ENCODE measurements at places on chromosomes 3 and 15. TPM values are rescaled to one million over a fixed set of nuclear protein-coding genes. Genes with fewer than 3 reads are reported as not detected.

The CLDN16 gene
- not detected for total RNA-seq

The TF gene
- not detected for total RNA-seq

The SLC28A2 gene
- total RNA-seq: not detected

The CHST13 gene
- total RNA-seq: not detected

The EHD4 gene
- 19.8 TPM for total RNA-seq

The ST8SIA2 gene
- 12.7 TPM for total RNA-seq

The SNX22 gene
- total RNA-seq: not detected

The TOPBP1 gene
- total RNA-seq: 47.3 TPM

The BCL2A1 gene
- not detected for total RNA-seq

The ROBO2 gene
- total RNA-seq: not detected

The BNC1 gene
- total RNA-seq: 13.8 TPM

The DUOXA1 gene
- not detected for total RNA-seq

The GRIP2 gene
- total RNA-seq: not detected

The IQCF5 gene
- total RNA-seq: not detected

The UBR1 gene
- total RNA-seq: 23.0 TPM

The EPHA3 gene
- total RNA-seq: 0.13 TPM

The ERC2 gene
- not detected for total RNA-seq

The IGF2BP2 gene
- total RNA-seq: 104 TPM

The ARL14 gene
- total RNA-seq: not detected

The SCN11A gene
- not detected for total RNA-seq

The DUOX1 gene
- total RNA-seq: under 0.01 TPM

The RASGRF1 gene
- 1.4 TPM for total RNA-seq

The WDR93 gene
- total RNA-seq: not detected

Data from LHCN-M2 (cell line).